IPS-NIHi11 (cell line): ENCODE measurements at places on chromosomes 2 and 18.

GRCh38 chr2:219221957-219222518, 3.3 kb upstream of the ABCB6 start:
- DNase-seq = no peak

GRCh38 chr2:215899141-215900074, 113.9 kb downstream of the MREG start:
- no peak for DNase-seq

DNA sequence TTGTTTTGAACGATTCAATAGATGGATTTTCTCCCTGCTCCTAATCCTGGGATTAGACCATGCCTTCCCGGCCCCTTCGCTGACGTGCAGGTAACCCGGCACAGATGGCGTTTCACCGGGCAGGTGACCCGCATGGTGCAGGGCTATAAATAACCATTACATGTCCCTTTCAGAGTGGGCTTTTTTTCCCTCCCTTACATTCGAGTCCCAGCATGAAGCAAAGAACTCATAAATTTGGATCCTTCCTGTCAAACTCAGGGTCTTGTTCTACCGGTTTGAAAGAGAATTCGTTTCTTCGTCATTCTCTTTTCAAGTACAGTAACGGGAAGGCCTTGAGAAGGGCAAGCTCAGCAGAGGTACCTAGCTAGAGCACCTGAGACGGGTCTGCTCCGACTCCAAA, 46.1 kb downstream of the EDAR start:
- no peak for DNase-seq

GRCh38 chr2:118061135-118061955, 26.9 kb upstream of the INSIG2 start:
- DNase-seq = peak; percentile 26

DNA sequence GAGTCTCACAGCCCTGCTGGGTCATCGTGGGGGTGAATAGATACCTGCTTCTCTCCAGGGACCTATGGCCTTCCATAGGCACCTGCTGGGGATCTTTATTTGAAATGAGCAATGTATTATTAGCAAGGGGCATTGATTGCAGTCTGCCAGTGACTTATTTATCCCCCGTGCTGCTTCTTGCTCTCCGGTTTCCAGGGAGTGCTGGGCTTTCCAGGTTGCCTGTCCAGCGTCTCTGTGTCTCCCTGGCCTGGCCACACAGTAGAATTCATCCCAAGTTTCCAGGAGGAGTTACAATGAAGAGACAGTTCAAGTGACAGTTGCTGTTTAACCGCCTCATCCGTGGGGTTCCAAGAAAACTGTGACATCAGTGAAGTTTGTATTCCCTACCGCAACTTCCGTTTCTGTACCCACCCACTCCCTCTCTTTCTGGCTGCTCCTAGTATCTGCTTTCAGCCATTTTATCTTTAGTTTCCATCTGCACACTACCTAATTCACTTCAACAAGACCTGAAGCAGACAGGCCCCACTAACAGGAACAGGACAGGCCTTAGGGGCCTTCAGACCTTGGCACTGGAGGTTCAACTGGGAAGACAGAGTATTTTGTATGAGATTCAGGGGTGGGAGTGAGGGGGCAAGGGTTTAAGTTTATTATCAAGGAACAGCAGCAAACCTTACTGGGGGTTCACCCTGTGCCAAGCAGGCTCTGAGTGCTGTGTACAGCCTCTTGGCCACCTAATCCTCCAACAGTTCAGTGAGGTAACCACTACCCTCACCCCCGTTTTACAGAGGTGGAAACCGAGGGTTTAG, 134.8 kb downstream of the PRKCE start:
- no peak for DNase-seq

DNA sequence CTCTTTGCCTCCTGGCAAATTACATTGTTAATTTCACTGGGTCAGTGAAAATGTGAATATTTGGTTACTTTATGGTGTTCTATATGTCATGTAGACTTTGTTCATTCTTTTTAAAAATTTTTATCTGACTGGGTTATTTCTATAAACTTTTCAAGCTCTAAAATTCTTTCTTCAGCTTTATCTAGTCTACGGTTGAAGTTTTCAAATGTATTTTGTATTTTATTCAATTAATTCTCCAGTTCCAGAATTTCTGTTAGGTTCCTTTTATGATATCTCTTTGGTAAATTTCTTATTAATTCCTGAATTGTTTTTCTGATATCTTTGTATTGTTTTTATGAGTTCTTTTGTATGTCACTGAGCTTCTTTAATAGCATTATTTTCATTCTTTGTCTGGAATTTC, 228.1 kb downstream of the LPIN1 start:
- no peak for DNase-seq

GRCh38 chr2:206069417-206069816, 16.6 kb downstream of the INO80D start:
- no peak for DNase-seq

DNA sequence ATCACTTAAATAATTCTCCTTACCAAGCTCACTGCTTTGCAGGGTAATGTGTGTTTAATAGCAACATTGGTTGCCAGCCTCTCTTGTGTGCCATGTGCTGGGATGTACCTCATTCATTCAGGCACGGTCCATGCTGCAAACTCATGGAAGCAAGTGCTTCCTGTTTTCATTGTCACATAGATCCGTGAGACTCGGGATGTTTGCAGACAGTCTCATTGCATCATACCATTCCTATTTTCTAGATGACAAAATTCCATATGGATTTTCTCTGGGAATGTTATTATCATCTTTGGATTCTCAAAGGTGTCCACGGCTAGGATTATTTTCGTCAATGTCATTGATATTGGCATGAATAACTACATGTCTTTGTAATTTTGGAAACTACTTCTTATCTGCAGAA, 60.0 kb upstream of the HDAC4 start:
- DNase-seq = no peak

DNA sequence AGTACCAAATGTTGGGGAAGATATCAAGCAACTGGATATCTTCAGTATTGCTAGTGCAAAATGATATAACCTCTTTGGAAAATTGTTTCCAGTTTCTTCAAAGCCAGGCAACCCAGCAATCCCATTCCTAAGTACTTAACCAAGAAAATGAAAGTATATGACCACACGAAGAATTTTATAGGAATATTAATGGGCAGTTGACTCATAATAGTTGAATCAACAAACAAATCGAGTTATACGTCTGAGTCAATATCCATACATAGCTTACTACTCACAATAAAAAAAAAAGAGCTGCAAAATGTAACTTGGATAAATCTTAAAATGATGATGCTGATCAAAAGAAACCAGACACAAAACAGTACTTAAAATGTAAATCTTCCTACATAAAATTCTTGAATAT, 810.4 kb downstream of the METTL4 start:
- DNase-seq = no peak

DNA sequence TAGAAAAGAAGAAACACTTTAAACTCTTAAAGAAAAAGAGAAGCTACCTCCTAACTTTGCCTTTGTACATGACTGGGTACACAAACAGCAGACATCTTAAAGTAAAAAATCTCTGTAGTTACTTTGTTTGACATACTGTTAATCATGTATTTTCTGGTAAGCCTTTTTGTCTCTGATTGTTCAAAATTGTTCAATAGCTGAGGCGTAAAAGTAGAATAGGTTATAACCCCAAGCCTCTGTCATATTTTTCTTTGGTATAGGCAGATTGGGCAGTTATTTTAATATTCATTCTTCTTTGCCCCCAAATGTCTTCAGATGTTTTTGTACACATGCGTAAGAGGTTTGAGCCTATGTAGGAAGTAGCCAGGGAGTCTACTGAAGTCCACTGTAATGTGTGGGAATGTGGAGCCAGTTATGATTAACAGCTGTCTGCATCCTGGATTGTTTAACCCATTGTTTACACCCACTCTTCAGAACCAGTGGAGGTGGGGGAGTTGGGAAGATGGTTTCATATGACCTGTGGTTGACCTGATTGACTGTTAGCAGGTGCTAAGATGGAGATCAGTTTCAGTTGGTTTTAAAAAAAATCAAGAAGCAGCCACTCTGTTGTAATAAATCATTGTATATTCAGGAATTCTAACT, 150.5 kb downstream of the TANC1 start:
- no peak for DNase-seq

GRCh38 chr18:31877900-31878299, 65.0 kb downstream of the TRAPPC8 start:
- DNase-seq = no peak

DNA sequence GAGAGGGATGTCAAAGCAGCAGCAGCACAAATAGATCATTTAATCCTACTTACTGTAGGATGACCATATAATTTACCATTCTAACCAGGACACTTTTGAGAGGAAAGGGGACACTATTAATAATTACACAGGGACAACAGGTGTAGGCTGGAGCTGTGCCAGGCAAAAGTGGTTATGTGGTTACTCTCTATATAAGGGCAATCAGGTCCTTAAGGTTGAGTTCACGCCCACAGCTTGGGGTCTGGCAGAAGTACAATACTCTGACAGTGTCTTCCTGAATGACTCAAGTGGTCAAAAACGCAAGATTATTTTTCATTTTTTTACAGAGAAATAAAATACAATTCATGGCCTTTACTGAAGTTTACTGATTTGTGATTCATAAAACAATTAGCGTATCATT, 2.8 kb downstream of the PREPL start:
- DNase-seq = no peak

DNA sequence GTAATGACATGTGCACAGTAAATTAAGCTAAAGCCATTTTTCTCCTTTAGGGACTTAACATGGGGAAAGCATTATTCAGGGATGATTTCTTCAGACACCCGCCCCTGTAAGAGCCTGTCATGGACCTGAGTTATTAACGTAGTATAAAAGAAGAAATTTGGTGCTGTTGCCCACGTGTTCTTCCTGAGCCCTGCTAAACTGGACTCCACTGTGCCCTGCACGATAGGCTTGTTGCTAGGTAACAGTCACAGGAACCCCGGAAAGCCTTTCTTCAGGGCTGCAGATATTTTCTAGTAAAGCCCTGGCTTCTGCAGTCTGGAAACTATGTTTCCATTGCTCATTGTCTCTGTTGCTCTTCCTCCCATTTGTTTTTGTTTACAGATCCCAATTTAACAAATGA, 157.9 kb downstream of the LRRC30 start:
- no peak for DNase-seq

- DNase-seq = no peak
Observed at GRCh38 chr2:48200620-48201293, 294.5 kb upstream of the FBXO11 start.

- no peak for DNase-seq
Observed at GRCh38 chr2:159409116-159409800, 122.8 kb upstream of the WDSUB1 start.

GRCh38 chr2:14743861-14744260, 111.3 kb downstream of the LRATD1 start:
- DNase-seq = no peak

DNA sequence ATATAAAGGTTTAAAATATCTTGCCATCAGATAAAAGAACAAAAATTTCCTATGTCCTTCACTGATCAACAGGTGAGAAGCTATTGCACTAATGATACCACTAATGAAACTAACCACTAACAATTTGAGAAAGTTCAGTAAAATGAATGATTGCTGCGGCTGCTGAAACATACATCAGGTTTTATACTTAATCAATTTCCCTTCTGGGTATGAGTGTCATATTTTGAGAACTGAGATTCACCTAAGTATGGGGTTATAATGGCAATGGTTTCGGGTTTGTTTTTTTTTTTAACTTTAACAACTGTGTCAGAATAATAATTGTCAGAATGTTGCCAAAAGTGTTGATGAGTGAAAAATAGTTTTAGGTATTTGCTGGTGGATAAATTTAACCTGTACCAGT, 151.3 kb upstream of the SLC39A10 start:
- no peak for DNase-seq

DNA sequence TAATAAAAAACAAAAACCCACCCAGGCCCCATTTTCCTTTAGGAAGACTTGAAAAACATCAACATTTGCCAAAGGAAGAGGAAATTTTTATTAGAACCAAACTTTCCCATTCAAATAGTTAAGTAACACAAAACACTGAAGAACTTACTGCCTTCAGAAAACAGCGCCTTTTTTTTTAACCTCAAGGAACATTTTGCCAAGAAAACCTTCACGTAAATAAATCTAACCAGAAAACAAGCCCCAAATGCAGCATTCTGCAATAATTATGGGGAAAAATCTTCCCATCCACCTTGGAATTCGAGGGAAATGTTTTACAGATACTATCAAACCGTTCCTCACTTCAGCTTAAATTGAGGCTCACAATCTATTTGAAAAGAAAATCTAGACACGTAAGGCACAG, 56.4 kb downstream of the ACVR1 start:
- DNase-seq = no peak

GRCh38 chr2:132804051-132804450, 134.0 kb upstream of the LYPD1 start:
- DNase-seq = no peak

- no peak for DNase-seq
Observed at GRCh38 chr2:66930339-66931220, 466.6 kb upstream of the ETAA1 start.

- DNase-seq = no peak
Observed at GRCh38 chr2:150656002-150656401, 168.5 kb upstream of the RND3 start.

- no peak for DNase-seq
Observed at GRCh38 chr18:75538727-75539126, 111.2 kb upstream of the SMIM21 start.

DNA sequence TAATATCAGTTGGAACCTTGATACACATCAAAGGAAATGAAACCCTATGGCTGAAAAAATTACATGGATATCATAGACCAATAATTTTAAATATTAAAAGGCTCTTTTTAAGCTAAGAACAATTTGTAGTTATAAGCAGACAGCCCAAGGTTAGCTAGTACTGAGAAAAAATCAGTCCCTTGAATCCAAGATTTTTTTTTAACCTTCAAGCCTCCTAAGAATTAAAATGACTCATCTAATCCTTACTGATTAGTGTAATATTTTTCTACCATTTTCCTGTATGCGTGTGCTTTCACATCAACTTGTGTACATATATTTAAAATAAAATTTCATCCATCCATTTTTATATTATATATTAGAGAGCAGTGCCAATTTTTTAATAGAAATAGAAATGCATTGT, 1004.9 kb upstream of the ZEB2 start:
- DNase-seq = no peak
